ENCODE measurements at places on chromosomes 6 and 20.

DNA sequence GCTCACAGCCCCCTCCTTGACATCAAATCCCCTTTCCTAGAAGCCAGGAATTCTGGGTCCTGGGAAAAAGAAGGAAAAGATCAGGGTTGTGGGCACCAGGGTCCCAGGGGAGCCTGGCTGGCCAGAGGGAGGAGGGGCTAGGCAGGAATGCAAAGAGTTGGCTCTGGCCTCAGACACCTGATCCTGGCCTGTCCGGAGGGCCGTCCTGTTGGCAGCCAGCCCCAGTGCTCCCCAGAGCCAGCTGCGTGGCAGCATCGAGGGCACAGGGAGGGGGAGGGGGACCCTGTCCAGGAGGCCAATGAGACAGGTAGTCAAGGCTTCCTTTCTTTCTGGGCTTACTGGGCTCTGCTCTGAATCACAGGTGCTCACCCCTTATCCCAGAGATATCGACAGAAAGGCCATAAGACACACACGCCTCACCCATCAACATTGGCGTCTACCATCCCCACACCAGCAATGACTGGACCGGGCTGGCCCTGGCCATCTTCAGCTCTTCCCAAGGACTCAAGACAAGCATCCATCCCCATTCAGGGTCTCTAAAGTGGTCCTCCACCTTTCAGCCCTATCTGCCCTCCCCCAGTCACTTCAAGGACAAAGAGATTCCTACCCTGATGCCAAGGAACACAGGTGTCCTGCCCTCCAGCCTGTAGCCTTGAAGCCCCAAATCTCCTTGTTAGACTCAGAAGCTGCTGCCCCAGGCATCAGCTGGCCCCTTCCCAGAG lies 723 bp downstream of the COL11A2 start:
- DNase-seq, result no peak

DNA sequence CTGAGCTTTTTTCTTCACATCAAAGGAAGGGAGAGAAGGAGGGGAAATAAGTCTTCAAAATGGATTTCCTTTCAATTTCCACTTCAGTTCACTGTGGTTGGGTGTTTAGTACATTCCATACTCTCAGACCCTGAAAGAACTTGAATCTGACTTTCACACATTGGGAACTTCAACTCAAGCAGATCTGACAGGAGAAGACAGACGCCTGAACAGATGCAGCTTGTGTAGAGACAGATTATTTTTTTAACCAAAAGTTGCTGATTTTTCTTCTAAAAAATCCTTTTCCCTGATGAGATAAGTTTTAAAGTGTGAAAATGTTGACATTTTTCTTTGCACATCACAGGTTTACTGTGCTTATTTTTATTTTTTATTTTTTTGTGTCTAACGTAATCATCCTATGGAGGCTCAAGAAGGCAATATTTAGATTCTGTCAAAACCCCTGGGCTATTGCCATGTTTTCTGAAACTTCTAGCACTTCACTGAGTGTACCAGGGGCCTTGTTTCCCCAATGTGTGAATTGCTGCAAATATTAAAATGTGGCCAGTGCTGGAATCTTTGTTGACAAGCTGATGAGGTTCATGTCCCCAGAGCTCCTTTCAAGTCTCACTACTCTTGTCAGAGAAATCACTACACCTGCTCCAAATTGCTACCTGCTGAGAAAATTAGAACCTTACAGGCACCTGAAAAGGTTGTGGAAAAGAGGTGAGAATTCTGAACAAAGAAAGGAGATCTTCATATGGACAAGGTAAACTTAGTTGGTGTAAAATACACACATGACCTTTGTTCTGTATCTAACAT lies 214.8 kb upstream of the BTBD3 start:
- DNase-seq, result no peak

DNA sequence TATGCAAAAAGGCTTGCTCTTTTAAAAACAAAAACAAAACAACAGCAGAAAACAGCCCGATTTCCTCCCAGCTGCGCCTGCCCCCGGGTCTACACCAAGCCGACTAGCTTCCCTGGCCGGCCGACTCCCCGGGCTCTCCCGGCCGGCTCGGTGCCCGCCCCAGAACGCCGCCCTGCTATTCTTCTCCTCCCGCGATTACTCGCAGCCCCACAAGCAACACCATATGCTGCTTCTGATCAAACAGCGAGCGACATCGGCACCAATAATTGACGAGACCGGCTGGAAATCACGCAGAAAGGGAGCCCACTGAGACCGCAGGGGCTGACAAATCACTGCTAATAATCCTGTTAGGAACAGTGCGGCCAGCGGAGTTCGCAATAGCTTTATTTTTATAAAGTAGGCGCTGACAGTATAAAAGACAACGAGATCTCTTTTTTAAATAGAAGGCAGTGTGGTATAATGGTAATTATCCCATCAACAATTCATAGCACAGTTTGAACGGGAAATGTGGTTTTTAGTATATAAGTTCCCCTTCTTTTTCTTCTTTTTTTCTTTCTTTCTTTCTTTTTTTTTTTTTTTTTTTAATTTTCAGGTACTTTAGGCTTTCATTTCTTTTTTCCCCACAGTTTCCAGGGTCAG lies 3.3 kb downstream of the SIM1 start:
- DNase-seq, result peak; percentile 30

DNA sequence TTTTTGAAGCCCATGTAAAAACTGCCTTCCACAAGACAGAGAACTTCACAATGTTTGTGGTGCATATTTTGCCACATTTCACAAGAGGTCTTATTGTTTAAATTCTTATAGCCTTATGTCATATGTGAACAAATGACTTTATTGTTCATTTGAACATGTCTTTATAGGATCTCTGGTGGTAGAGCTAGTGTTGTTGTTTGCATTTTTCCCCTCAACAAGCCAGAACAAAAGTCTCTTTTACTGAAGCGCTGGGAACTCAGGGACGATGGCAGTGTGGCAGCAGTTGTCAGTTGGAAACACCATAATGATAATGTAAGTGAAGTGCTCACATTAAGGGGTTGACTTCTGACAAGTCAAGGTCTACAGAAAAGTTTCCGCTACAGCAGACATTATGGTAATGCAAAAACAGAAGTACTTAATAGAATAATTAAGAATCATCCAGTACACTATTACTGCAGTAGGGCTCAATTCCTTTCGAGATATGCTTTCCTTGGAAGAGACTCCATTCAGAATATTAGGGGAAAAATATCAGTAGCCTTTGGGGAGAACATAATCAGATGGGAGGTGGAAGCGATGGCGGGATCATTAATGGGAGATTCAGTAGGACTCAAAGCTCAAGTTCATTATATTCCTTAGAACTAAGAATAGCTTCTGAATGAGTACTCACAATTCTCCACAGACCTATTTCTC lies 180.0 kb downstream of the GJA10 start:
- no peak for DNase-seq

Data from DMS153 (cell line).